ELR (cell line): ENCODE measurements at places on chromosomes 7 and 10.

DNA sequence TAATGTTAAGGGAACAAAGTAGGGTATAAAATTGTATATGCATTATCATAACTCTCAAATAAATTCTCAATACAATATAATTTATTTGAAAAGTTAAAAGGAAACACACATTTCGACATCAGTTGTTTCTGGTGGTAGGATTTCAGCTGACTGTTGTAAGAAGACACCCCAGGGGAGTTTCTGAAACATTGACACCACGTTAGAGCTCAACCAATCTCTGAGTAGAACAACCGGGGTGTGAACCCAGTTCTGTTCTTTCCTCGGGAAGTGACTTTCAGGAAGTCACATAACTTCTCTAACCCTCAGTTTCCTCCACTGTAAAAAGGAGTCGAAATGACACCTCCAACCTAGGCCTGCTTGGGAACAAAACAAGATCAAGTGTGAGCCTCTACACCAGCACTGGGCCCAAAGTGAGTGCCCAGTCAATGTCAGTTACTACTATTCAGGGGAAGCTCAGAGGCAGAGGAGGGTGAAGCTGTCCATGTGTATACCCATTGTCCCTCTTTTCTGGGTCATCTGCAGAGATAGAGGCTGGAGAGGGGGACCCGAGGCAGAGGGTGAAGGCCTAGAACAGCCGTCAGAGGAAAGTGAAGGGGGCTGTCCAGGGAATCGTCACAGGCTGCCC lies 67.1 kb downstream of the AOAH start:
- DNase-seq, result no peak

DNA sequence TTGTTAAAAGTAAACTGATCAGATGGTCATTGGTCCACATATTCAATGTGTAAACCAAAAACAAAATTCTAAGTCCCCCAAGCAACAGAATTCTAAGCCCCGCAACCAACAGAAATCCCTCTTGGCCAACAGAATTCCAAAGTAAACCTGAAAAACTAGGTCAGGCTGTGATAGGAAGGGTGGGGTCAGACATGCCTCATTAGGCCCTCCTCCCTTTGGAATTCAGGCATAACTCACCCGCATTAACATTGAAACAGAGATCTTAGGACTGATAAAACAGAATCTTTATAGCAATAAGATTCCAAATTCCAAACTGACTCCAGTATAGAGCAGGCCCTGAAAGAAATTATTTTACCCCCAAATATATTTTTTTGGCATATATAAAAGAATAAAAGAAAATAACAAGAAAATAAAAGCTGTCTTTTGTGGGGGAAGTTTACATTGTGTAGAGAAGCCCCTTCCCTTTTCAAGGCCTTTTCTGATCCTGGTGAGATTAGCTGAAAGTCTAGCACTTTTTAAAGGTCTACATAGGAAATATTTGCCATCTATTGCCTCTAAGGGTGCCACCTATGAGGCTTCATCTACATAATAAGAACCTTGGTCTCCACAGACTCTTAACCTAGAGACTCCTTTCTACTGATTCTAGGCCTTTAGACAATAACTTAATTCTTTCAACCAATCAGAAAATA lies 30.5 kb downstream of the GNAT3 start:
- peak; percentile 77 for DNase-seq

DNA sequence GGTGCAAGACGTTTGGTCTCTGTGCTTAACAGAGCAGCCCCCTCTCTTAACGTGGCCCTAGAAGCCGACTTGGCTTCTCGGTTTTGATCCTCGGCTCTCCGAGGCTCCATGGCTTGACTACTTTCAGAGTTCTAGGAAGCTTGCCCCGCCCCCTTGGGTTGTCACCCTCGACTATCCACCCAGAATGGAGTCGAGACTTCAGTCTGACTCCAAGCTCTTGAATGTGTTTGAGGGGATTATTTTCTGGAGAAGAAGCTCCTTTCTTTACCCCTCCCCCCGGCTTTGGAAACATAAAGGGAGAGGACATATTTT lies 448 bp downstream of the SEC24C start:
- peak; percentile 80 for DNase-seq

- no peak for DNase-seq
Observed at GRCh38 chr10:14349081-14349480, 18.4 kb upstream of the FRMD4A start.

DNA sequence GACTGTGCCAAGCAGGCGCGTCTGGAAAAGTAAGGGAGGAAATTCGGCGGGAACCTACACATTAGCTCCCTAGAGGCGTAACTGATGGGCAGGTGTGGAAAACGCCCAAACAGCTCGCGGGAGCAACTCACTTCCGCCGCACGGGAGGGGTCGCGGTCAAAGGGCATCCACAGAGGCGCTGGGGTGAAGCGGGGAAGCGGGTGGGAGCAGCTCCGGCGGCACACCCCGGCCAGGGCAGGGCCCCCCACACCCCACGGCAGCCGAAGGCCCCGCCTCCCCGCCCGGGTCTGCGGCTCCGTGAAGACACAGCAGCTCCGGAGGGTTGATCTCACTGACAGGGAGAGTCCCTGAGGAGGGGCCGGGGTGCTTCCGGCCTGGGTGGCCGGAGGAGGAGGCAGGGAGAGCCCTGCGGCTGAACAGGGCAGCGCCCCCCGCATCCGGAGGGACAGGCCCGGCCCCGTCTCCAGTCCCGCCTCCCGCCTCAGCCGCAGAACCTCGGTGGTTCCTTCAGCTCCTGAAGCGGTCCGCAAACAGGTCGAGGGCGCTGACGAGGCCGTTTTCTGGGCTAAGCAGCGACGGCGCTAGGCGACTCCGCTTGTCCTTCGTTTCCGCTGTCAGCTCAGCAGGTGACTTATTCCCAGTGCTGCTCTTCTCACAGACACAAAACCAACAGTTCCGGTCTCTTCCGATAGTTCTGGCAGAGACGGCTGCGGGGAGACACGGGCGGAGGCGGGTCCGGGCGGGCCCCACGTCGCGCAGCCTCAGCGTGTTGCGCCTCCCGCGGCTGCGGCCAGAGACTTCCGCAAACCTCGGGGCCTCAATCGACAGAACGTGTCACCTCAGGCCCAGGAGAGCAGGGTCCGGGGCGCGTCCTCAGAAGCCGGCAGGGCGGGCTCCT lies 276.1 kb downstream of the DNAJB6 start:
- no peak for DNase-seq

- peak; percentile 47 for DNase-seq
Observed at GRCh38 chr7:17234030-17234397, 64.4 kb upstream of the AHR start.

DNA sequence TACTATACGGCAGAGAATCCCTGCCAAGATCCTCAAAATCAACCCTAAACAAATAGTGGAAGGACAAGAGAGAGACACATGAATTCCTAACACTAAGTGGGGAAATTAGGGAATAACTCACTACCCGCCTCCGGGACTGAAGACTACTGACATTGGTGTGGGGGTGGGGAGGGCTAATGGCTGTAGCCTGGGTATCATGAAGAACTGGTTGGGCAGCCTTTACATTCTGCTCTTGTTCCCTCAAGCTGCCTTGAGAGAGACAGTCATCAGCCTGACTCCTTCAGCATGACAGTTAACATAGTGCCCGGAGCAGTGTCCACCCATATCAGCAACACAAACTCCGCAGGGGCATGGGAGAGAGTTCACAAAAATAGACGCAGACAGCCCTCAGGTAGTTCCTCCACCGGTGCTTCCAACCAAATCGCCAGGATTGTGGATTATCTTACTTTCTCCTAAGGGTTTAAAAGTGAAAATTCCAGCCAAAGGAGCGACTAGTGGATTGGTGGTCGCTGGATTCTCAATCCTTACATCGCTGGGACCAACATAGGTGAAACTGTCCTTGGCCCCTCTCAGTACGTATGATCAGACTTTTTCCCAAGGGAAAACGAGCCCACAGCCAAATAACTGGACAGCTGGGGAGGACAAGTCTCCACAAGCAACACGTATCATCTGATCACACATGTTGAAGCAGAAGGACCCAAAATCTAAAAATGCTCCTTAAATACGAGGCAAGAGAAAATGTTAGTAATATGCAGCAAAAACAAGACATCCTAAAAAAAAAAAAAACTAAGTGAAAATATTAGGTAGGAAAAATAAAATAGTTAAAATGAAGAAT lies 22.6 kb downstream of the TMEM254 start:
- no peak for DNase-seq

- peak; percentile 82 for DNase-seq
Observed at GRCh38 chr7:74306730-74307469, 17.7 kb downstream of the CLIP2 start.

DNA sequence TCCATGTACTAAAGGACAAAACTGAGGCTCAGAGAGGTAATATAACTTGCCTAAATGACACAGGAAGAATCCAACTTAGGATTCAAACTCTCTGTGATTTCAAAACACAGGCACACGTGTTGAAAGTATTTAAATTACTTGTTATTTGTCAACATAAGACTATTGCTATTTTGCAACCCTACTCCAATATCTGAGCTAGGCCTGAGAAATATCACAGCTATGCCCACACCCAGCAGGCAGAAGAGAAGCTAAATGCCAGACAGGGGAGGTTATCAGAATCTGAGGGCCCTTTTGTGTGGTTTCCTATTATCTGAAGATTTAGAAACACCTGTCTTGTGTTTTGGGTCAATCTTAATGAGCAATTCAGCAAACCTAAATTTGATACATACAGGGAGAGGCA lies 204.3 kb downstream of the ANK3 start:
- DNase-seq, result no peak

DNA sequence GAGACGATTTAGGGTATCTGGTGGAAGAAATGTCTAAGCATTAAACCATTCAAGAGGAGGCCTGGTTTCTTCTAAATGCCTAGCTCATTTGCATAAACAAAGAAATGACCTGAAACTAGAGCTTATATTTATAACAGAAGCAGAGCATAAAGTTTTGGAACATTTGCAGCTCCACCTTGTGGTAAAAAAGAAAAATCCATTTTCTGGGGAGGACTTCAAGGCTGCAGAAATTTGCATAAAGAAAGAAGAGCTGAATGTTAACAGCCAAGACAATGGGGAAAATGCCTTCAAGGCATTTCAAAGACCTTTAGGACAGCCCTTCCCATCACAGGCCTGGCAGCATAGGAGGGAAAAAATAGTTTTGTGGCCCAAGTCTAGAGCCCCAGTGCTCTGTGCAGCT lies 362.0 kb downstream of the ZNF248 start:
- no peak for DNase-seq

- DNase-seq, result peak; percentile 60
Observed at GRCh38 chr7:90262438-90262837, 17.5 kb downstream of the CFAP69 start.

DNA sequence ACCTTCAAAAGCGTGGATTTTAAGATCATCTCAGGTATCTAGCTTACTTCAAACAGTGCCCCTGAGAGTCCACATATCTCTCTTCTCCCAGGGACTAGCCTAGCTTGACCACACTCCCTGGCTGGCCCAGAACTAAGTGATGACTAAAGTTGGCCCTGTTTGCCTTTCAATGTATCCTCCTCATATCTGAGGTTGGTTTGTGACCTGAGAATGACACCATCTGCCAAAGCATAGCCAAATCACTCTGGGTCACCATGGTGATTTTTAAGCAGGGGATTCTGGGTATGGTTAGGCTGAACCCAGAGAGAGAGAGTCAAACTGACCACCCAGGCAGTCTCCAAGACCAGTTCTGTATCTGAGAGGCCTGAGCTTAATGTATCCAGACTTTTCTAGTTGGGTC lies 16.2 kb downstream of the CNNM1 start:
- DNase-seq, result peak; percentile 63

- peak; percentile 82 for DNase-seq
Observed at GRCh38 chr10:5684971-5685763, 529 bp downstream of the TASOR2 start.

DNA sequence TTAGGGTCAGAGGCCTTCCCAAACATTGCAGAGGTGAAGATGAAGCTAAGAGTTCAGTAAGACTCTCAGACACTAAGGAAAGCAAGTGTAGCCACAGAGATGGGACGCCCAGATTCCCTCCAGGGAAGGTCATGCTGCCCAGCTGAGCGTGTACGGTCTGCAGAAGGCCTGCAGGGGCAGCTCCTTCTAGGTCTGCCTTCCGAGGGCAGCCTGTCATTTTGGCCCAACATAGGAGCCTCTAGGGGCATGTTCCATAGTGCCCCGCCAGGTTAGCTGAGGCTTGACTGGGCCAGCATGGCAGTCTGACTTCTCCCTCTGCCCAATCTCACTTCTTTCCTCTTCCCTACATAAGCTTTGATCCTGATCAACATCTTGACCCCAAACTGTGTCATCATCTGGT lies 130.7 kb downstream of the PIP4K2A start:
- no peak for DNase-seq

- no peak for DNase-seq
Observed at GRCh38 chr7:5590596-5591277, 167.1 kb upstream of the TNRC18 start.

GRCh38 chr10:99631496-99631895 lies 11.3 kb upstream of the SLC25A28 start:
- DNase-seq, result peak; percentile 66

DNA sequence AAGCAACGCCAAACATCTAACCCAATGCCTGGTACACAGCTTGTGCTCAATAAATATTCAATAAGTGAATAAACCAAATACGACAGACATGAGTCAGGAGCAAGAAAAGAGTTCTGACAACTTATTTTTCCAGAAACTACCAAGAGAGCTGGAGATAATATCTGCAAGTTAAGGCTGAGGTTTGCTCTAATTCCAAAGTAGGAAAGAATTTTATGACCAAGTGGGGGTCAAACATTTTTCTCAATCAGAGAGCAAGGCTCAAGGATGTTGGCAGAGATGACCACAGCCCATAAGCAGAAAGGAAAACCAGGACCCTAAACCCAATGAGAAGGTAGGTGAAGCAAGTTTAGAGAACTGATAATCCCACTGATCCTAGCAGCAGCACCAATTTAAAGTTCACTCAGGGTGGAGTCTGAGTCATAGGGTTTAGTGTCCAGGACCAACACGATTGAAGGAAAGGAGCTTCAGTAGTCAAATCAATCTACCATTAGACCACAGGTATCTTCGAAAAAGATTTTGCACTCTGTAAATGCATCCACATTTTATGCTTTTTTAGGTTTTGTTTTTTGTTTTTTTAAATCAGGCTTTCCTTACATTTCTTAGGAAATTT lies 49.3 kb upstream of the KCNIP2 start:
- DNase-seq, result peak; percentile 24

DNA sequence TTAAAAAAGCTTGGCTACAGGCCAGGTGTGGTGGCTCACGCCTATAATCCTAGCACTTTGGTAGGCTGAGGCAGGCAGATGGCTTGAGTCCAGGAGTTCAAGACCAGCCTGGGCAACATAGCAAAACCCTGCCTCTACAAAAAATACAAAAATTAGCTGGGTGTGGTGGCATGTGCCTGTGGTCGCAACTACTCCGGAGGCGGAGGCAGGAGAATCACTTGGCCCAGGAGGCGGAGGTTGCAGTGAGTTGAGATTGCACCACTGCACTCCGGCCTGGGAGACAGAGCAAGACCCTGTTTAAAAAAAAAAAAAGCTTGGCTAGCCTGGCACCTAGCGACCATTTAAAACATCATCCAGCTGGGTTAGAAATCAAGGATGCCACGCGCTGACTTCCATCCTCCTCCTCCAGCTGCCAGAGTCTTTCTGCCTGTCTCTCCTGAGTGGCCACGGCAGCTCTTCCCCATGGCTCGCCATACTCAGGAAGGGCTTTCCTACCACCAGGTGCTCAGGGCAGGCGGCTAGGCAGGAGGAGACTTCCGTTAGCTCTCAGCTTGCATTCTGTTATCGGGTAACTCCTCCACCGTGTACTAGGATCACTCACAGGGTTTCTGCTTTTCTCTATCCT lies 45.0 kb downstream of the DENND2A start:
- no peak for DNase-seq

- no peak for DNase-seq
Observed at GRCh38 chr7:117230276-117231046, 92.4 kb downstream of the WNT2 start.
